ENCODE measurements at places on chromosomes 13 and 19. TPM values are rescaled to one million over a fixed set of nuclear protein-coding genes. Genes with fewer than 3 reads are reported as not detected.

GRCh38 chr19:50432221-50433028, at the start of gene MYBPC2:
Gene MYBPC2, plus strand, starts transcription at chr19:50432892. Its CDS starts 62 bp downstream, at chr19:50432954.
- DNase-seq = no peak

IGFL2 gene
- not detected for total RNA-seq

DNA sequence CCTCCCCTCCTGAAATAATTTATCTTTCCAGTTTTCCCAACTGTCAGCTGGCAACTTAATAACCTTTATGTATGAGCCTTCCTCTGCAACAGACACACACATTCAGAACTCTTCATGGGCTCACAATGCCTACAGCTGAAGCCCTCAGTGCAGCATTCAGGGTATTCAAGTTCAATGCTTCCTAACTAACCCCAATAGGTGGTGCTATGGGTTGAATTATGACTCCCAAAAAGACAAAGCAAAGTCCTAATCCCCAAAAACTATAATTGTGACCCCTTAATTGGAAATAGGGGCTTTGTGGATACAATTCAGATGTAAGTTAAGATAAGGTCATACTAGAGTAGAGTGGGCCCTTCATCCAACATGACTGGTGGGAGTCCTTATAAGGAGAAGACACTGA, 202.2 kb downstream of the SUCLA2 start:
- DNase-seq = no peak

GPR12 gene
- not detected for total RNA-seq

- no peak for DNase-seq
Observed at GRCh38 chr19:55362990-55363716, at the start of gene GARIN5B. Gene GARIN5B, minus strand, starts transcription at chr19:55363260. Its CDS starts 194 bp downstream, at chr19:55363066.

TDRD12 gene
- total RNA-seq = not detected

GRCh38 chr13:57582032-57582431, 49.5 kb upstream of the PCDH17 start:
- DNase-seq = no peak

DNA sequence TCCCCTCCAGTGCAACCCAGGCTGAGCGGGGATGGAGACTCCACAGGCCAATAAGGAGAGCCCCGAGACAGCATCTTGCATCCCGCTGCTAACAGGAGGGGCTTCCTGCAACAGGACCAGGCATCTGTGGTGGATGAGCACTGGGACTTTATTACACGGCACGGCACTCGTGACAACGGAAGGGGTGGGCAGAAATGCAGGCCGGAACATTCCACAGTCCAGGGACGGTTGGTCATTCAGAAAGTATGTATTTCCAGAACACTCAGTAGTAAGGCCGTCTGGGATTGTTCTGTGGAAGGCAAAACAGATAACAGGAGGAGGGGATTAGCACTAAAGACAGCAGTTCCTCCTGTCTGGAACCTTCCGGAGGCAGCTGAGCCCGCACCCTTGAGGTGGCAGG, 3.3 kb upstream of the TM6SF2 start:
- no peak for DNase-seq

DNA sequence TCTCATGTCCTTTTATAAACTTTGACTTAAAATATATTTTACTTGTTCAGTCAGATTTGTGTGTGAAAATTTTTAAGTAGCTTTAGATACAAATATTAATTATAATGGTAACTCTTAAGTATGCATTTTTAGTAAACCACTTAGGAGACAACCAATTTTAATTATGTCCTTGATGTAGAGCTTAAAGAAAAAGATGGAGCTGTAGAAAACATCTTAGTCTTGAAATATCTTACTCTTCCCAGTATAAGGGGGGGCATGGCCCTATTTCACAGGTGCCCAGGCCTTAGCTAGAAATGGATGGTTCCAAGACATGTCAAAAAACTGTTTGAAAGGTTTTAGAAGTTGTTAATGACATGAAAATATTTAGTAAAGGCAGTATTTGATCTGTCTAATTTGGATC, 43.4 kb upstream of the CEACAM21 start:
- no peak for DNase-seq

DNA sequence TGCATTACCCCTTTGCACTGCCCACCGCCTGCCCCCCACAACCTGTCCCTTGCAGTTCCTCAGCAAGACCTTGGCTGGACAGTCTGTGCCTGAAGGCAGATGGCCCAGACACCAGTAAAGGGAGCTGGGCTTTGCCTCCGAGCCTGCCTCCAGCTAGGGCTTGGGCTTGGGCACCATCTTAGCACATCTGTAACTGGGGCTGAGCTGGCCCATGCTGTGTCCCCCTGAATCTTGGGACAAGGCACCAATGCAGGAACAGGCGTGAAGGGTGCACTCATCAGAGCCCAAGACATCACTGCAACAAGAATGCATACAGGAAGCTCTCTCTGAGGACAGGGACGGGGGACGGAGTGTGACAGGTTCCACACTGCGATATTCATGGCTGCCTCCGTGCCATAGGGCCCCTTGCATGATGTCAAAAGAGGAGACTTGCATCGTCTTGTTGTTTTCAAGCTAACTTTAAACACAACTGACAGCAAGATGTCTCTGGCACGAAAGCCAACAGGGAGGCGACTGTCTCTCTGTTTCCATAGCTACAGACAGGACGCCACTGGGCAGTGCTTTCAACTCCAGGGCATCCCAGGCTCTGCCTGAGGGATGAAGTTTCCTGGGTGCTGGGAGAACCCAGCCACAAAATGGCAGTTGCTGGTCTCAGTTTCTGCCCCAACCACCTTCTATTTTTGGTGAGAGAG, 8.7 kb upstream of the CHST8 start:
- no peak for DNase-seq

GRCh38 chr19:18865973-18866799, 29.8 kb downstream of the CERS1 start:
- DNase-seq = peak; percentile 74

All from activated CD8-positive, alpha-beta T cell treated with anti-CD3 and anti-CD28 coated beads for 36 hours (primary cell).